ENCODE measurements at places on chromosomes 3 and 15. TPM values are rescaled to one million over a fixed set of nuclear protein-coding genes. Genes with fewer than 3 reads are reported as not detected.

- no peak for DNase-seq
Measured at GRCh38 chr3:77588863-77589262, 549.0 kb downstream of the ROBO2 start.

DNA sequence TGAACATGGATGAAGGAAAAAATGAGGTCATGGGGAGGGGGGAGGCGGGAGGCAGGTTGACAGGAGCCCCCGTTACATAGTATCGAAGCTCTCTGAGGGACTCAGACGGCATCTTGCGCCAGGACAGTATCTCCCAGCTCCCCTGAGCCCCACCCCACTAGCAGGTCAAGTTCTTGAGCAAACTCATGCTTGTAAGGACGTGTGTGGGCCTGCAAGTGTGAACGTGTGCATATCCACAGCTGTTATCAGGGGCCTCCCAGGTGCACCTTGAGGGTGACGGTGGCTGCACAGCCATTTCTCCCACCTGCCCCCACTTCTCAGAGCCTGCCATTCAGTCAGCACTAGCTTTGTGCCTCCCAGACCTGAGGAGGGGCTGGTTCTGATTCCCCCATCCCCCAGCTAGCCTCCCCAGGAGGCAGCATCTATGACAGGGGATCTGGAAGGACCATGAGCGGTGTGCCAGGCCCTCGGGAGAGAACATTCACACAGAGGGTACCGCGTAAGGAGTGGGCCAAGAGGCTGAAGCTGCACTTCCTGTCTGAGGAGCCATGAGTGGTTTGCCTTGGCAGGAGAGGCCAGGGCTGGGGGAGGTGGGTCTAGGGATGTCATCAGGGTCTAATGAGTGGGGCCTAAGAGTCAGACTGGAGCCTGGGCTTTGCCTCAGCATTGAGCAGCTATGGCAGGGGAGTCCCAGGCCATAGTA lies 2.9 kb downstream of the SEMA3F start:
- peak; percentile 27 for DNase-seq

DNA sequence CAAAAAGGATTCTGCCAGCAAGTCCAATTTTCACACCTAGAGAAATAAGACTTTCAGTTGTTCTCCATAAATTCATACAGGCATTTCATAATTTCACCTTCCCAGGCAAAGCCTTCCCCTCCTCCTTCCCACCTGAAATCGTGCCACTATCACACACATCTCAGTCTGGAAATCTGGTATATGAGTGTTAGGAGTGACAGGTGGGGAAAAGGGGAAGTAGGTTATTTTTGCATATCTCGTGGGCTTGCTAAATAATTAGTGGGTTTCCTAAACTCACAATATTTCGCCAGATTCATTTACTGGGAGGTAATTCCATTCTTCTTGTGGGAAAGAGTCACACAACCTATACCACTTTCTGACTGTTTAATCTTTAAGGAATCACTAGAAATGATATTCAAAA lies 7.4 kb downstream of the ALDH1A2 start:
- no peak for DNase-seq

DNA sequence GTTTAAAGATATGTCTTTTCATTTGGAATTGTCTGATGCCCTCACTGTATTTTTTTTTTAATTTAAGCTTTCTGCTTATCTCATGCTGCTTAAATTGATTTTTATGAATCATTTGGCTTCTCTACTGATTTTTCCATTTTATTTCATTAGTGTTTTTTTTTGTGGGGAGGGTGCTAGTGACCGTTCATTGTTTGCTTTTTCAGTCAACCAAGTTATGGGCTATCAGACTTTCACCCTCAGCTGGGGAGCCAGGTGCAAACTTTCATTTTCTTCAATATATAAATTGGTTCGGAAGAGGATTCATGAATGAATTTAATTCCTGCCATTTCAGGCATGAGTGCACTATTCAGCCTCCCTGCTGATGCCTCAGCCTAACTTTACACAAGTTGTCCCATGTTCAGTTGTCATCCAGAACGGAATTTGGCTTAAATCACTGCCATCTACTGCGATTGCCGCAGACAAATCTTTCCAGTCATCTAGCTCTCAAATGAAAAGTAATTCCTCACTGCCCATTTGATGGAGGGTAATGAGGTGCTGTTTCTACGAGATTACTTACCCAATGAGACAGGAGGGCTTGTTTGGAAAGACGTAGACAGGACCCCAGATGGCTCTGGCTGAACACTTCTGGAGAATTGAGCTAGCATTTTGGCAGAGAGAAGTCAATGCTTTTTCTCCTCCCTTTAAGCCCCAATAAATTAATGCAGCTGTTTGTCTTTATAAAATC lies 89.9 kb upstream of the RORA start:
- DNase-seq = no peak

- DNase-seq = no peak
Measured at GRCh38 chr3:123755085-123755484, 129.0 kb downstream of the MYLK start.

DNA sequence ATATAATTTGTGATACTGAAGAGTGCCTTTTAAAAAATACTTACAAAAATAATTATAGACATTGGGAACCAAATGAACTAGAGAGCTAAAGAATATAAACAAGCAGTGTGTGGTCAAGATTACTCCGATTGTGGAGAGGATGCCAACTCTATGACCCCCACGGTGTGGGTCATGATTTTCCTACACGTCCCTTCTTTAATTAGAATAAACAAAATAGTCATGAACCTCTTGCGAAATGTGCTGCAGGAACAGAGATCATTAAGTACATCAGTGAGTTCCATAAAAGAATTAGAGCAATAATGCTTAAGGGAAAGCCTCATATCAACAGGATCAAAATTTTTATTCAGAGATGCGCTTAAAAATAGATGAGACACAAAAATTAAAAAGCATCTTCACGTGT lies 476.6 kb upstream of the ROBO1 start:
- DNase-seq = no peak

DNA sequence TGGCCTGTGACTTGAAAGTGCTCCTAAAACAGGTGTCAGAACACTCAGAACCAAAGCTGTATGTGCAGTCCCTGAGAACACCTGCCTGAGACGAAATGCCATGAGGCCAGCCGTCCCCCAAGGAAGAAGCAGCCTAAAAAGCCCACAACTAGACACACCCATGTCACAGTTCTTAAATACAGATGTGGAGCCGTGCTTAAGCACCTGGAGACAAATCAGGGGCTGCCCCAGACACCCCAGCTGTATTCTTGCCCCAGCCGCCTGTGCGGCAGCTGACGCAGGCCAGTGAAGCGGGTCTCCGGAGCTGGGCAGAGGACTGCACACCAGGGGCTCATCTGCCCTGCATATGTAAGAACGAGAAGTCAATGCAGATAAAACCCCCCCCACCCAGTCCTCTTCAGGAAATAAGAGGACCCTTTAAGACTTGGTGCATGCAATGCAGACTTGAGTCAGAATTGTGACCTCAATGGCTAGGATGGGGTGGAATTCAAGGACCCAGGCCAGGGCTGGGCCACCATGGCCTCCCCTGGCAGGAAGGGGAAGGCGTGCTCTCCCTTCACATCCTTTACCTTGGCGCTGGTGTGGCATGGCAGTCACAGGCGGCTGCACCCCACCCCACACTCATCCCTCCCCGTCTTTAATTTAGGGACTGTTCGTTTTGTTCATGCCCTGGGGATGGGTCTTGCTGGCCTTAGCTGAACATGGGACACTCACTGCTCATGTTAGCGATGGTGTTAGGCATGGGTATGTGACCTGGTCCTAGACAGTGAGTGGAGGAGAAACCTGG lies 27.7 kb upstream of the PLXNA1 start:
- DNase-seq = no peak

DNA sequence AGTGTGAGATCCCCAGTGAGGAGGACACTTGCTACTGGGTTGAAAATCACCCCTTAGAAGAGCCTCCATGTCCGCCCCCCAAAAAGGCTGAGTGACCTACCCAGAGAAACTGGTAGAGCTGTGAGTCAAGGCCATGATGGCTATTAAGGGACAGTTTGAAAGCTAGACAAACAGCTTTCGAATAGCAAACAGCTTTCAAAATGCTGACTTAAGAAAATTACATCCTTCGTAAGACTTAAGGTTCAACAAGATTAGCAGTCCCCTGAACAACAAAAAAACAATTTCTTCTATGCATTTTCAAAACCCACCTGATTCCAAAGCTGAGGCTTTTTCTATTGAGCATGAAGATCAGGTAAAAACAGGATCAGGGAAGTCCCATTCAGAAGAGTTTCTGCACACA lies 269.7 kb upstream of the SOX2 start:
- no peak for DNase-seq

GRCh38 chr3:184480831-184481230 lies 80.8 kb upstream of the EPHB3 start:
- DNase-seq = no peak

DNA sequence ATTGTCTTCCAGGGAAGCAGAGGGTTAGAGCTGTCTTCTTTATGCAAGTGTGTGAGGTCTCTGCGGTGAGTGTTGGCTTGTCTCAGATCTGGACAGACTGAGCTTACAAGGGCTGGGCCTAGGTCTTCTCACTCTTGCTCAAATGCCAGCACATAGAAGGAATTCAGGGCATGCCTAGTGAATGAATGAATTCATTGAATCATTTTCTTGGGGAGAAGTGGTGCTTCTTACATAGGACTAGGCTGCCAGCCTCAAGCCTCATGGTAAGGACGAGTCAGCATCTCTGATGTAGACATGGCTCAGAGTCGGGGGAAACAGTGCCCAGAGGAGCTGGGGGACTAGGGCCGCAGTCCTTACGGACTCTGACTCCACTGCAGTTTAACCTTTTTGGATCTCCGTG lies 17.2 kb downstream of the MKRN2 start:
- no peak for DNase-seq

DNA sequence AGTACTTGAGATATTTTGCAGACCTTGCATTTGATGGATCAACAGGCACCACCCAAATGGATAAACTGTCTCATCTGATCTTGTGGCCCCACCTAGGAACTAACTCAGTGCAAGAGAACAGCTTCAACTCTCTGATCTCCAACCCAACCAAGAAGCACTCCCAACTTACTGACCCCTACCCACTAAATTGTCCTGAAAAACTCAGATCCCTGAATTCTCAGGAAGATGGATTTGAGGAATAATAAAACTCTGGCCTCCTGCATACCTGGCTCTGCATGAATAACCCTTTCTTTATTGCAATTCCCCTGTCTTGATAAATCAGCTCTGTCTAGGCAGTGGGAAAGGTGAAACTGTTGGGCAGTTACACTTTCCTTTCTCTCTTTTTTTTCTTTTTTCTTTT lies 247.9 kb downstream of the ZPLD1 start:
- DNase-seq = no peak

- no peak for DNase-seq
Measured at GRCh38 chr3:67587811-67588210, 66.6 kb downstream of the SUCLG2 start.

GRCh38 chr3:54134713-54135112 lies 12.4 kb downstream of the CACNA2D3 start:
- no peak for DNase-seq

DNA sequence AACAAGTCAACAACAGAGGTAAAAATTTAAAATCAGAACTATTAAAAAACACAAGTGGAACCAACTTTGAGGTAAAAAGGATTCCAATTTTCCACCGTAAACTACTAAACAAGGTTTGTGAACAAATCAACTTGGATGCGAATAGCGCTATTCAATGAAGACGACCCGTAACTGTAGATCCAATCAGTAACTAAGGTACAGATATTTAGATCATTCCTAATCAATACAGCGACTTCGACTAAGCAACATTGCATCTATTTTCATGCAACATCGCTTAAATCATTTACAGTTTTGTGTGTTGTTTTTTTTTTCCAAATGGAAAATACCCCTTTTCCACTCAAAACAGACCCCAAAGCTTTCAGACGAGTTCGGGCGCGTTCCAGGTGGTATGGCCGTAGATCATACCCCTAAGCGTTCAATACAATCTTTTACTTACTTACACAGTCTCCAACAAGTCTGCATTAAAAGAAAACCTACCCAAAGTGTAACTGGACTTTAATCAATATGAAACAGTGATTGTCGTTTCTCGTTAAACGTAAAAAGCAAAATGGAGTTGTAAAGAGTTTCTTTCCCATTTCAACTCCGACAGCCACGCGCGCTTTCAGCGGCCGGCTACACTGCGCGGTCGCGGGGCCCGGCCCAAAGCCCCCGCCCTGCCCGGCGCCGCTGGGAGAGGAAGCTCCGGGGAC lies 786 bp downstream of the RHOA start:
- DNase-seq = no peak

DNA sequence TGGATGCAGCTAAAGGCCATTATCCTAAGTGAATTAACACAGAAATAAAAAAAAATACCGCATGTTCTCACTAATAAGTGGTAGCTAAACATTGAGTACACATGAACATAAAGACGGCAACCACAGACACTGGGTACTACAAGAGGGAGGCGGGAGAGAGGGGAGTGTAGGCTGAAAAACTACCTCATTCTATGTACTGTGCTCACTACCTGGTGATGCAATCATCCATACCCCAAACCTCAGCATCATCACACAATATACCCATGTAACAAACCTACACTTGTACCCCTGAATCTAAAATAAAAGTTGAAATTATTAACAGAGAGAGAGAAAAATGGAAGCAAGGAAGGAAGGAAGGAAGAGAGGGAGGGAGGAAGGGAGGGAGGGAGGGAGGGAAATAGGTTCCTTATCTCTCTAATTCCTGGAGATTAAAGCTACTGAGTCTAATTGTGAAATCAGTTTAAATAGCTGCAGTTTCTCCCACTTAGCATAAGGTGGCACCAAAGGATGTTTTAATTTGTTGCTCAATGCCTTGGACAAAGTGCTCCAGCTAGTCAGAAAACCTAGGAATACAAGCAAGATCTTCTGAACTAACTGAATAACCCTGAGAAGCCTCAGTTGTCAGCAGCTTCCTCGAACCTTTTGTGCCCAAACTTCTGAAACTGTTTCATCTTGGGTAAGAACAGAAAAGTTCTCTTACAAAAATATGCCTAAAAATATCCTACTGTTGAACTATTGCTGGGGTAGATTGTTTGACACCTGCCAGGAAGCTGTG lies 79.4 kb upstream of the ATP11B start:
- DNase-seq = peak; percentile 15

DNA sequence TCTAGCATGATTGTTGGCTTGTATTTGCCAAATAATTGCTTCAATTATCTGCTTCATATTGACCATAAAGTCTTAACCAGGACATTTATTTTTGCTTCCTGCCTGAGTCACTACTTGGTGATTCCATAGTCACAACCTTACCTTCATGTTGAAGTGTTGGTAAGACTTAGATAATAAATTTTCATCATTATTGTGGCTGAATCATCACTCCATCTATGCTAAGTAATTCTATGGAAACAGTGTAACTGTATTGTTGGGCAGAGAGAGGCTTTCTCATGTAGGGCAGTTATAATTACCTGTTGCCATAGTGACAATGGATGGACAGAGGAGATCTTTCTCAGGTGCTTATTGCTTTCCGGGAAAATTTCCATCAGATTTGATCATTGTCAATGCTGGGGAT lies 330.7 kb upstream of the LRRC3B start:
- no peak for DNase-seq

Gene IMPG2
- 0.20 TPM for total RNA-seq

Gene FMN1
- total RNA-seq = 15.6 TPM

Gene INO80
- 16.8 TPM for total RNA-seq

Gene SLC22A14
- total RNA-seq = not detected

Gene OR5K2
- total RNA-seq = 0.12 TPM

Gene STXBP5L
- 1.3 TPM for total RNA-seq

Gene CASR
- not detected for total RNA-seq

Gene MEGF11
- 7.3 TPM for total RNA-seq

Gene MYZAP
- 13.0 TPM for total RNA-seq

Gene SCN11A
- 0.02 TPM for total RNA-seq

Gene FGD5
- not detected for total RNA-seq

Gene PARP3
- 9.5 TPM for total RNA-seq

Gene HGD
- 0.18 TPM for total RNA-seq

Gene EPHA6
- not detected for total RNA-seq

Gene CDHR4
- not detected for total RNA-seq

Gene PLA2G4E
- total RNA-seq = not detected

Gene CA12
- total RNA-seq = 0.94 TPM

Measured in SJCRH30 (cell line).